ENCODE measurements at places on chromosomes 3 and 15.

DNA sequence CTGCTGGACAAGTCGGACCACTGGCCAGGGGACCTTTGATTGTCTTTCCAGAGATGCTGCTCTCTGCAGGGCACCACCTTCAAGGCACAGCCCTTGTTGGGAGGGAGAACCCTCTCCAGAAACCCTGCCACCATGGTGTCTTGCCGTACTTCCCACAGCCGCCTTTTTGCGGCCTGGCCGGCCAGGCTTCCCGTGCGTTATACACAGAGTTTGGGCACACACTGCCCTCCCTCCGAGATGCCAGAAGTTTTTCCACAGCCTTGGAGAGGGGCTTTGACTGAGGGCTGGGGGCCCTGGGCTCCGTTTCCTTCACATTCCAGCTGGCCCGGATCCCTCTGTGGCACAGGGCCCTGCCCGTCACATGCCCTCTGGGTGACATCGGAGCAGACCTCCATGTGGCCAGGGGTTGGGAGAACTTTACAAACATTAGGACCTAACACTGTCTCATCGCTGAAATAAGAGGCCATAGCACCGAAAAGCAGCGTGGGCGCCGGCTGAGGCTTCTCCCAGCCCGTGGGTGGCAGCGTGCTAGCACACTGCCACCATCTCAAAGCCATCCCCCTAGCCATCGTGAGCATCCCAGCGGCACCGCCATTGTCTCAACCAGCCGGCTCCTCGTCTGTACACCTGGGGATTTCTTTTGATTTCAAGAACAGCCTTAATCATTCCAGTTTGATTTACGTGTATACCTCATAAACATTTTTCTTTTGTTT, 6.3 kb upstream of the APEH start:
- DNase-seq, result no peak

DNA sequence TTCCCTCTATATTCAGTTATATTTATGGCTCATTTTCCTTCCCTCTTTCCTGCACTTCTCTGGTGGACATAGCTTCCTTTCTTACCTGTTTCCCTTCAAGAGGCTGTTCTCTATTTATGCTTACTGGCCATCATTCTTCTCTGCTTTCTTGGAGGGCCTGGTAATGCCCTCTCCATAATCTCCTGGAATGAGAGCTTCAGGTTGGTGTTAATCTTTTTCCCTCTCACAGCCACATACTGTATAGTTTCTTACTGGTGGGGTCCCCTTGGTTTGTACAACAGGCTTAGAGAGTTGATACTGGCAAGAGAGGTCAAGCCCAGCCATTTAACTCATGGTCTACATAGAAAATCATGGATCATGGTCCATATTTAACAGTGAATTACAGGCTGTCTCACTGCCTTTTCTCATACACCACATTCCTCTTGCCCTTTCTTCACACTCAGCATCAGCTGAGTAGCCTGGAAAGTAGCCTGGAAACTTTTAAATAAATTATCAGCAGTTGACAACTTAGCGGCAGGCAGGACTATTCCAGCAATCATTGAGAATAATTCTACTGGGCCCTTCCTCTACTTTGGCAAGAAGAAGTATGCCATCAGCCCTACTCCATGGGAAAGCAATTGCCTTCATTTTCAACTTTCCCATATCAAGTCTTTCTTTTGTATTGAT, 38.0 kb upstream of the DPH6 start:
- no peak for DNase-seq

- no peak for DNase-seq
These were observed 128.8 kb upstream of the LMOD3 start for GRCh38 chr3:69251078-69251805.

- no peak for DNase-seq
These were observed 96.5 kb downstream of the KCNAB1 start for GRCh38 chr3:156216852-156217251.

DNA sequence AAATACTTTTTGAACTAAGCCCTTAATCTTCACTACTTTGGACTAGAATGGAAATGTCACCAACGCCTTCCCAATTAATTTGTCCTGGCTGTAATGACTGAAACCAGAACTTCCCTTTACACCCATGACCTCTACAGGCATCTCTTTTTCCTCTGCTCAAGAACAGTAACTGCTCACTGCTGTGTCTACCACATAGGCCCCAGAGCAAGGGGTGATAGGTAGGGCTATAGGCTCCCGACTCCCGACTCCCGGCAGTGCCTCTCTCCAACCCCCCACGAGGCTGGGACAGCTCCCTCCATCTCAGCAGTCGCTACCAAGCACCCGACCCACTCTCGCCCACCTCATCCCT, 384 bp upstream of the LEKR1 start:
- no peak for DNase-seq

GRCh38 chr3:64167351-64167750, 57.9 kb downstream of the PRICKLE2 start:
- DNase-seq, result no peak

GRCh38 chr3:72337480-72337855, 510.8 kb downstream of the SHQ1 start:
- no peak for DNase-seq

- no peak for DNase-seq
These were observed 572.6 kb downstream of the FOXP1 start for GRCh38 chr3:71010726-71011455.

- DNase-seq, result no peak
These were observed 216.1 kb downstream of the SHQ1 start for GRCh38 chr3:72632129-72632528.

- no peak for DNase-seq
These were observed 52.7 kb downstream of the COL6A6 start for GRCh38 chr3:130569461-130570365.

DNA sequence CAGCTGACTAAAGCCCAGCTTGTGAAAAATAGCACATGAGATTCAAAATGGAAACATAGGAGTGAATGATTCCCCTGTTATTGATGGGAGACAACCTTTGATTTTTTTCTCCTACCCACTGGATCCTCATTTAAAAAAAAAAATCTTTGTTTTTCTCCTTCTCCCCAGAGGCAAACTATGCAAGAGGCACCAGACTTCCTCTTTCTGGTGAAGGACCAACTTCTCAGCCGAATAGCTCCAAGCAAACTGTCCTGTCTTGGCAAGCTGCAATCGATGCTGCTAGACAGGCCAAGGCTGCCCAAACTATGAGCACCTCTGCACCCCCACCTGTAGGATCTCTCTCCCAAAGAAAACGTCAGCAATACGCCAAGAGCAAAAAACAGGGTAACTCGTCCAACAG, 2.6 kb downstream of the CACNA1D start:
- DNase-seq, result no peak

- DNase-seq, result no peak
These were observed 16.5 kb upstream of the KCNMB2 start for GRCh38 chr3:178519701-178520100.

DNA sequence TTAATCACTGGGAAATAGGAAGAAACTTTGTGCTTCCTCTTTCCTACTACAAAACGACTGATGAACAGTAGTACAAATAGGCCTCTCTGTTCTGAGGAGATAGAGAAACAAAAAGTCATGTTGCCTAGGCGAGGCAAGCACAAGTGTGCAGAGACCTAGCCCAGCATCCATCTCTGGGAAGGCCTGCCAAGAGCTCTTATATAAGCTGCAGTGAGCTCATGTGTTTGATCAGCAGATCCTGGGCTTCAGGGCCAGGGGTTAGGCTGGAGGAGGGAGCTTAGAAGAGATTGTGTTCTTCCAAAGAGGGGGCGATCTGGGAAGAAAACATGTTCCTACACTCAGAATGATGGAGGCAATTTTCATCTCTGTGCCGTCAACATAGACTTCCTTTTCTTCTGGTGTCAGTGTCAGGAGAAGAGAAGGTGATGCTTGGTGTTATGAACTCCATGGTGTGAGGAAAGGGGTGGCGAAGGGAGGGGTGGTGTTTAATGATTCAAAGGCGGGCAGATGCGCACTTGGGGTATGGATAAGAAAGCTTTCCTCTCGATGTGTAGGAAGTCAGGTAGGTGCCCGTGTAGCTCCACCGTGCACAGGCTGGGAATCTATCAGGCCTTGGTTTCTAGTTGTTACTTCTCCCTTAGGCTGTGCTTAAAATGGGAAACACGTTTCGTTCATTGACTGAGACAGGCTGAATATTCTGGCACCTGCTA, 29.5 kb upstream of the ETV5 start:
- DNase-seq, result no peak

DNA sequence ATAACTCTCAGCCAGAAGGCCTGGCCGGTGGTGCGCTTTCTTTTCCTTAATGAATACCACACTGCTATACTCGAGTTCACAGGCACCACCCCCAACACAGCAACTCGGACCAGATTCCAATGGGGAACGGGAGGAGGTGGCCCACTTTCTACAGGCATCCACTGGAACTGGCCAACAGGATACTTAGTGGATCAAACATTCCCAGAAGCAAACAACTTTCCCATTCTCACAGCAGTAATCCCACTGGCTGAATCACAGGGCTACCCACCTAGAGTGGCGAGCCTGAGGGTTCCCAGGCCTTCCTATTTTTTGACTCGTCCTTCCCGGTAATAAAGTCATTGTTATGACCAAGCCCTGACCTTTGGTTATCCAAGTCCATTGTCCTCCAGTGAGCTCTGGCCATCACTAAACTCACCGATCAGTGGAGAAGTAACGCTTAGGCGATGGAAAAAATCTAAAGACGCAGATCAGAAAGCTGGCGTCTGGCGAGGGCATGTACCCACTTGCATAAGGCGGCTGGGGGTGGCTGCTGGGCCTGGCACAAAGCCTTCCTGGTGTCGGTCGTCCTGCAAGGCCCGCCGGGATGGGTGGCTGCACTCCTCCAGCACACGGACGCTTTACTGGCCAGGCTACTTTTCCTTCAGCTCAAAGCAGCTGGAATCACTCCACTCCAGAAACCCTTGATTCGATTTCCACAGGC, 1.2 kb downstream of the EOGT start:
- no peak for DNase-seq

GRCh38 chr15:74434263-74435136, 742 bp upstream of the SEMA7A start:
- no peak for DNase-seq

DNA sequence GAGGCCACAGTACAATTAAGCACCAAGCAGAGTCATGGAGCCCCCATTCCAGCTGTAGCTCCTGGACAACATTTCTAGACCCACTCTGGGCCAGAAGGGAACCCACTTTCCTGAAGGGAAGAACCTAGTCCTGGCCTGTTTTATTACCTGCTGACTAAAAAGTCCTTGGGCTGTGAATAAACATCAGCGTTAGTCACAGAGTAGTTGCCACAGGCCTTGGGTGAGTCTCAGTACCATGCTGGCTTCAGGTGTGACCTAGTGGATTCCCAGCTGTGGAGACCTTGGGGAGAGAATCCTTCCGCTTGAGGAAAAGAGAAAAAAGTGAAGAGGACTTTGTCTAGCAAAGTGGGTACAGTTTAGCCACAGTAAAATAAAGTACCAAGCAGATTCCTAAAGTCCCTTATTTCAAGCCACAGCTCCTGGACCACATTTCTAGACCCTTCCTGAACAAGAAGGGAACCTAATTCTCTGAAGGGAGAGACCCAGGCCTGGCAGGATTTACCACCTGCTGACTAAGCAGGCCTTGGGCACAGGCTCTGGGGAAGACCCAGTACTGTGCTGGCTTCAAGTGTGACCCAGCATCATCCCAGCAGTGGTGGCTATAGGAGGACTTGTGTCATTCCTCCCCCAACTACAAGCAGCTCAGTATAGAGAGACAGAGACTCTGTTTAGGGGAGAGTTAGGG, 118.3 kb upstream of the KCNH8 start:
- DNase-seq, result no peak
